Suprapubic skin (tissue), 4 donors: ENCODE measurements at places on chromosomes 4 and X. TPM values are rescaled to one million over a fixed set of nuclear protein-coding genes. Genes with fewer than 3 reads are reported as not detected.
A peak's percentile ranks its signal among the peaks of the same experiment; 100 is the strongest.

DNA sequence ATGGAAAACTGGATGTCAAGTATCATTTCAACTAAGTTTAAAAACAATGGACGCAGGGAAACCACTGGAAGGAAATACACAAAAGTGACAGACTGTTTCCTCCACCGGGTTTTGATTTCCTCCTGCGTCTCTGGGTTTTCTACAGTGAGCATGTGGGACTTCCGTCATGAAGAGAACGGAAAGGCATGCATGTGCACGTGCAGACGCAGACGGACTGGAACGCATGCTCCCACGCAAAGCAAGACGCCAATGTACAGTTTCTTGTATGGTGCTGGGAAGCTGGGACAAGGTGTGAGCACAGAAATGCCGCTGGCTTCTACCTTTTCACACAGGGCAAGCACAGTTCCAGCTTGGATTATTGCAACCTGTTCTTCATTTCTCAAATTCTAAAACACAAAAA, 30.3 kb upstream of the C4orf50 start:
- no peak overlapping the region for H3K27ac ChIP-seq
- H3K4me1 ChIP-seq, result no peaks in the 10 kb centered on the region
- peaks cover 46% of the 10 kb centered on the region for H3K27me3 ChIP-seq
- DNase-seq, result no peak

- no peaks in the 10 kb centered on the region for H3K4me1 ChIP-seq
- no peaks in the 10 kb centered on the region for H3K36me3 ChIP-seq
- H3K27ac ChIP-seq, result no peak overlapping the region
- H3K4me3 ChIP-seq, result no peak overlapping the region
- no peaks in the 10 kb centered on the region for H3K27me3 ChIP-seq
- no peak for DNase-seq
These were observed 3.8 kb upstream of the TRIML2 start for GRCh38 chr4:188113156-188113555.

NKX1-1 gene
- total RNA-seq, result not detected

DNA sequence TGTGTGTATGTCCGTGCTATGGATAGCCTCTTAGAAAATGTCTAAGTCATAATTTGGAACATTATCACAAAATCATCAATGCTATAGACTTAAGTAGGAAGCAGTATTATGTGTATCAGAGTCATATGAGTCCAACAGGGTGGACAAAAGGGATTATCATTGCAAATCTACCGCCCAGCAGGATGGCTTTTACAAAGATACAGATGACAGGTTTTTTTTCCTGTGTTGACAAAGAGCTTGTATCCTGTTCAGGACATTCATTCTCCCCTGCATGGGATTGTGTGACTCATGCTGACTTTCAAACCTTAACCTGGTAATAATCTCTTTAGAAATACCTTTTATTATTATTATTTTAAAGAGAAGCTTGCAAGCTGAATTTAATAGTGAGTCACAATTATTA, 310.3 kb upstream of the GNPDA2 start:
- no peaks in the 10 kb centered on the region for H3K36me3 ChIP-seq
- H3K4me3 ChIP-seq, result no peak overlapping the region
- no peaks in the 10 kb centered on the region for H3K4me1 ChIP-seq
- H3K27me3 ChIP-seq, result no peaks in the 10 kb centered on the region
- H3K27ac ChIP-seq, result no peak overlapping the region

MAGEB10 gene
- not detected for total RNA-seq

GRCh38 chr4:182923796-182924340, 6.7 kb upstream of the DCTD start:
- H3K36me3 ChIP-seq, result no peaks in the 10 kb centered on the region
- H3K27me3 ChIP-seq, result peaks cover 3% of the 10 kb centered on the region
- H3K4me3 ChIP-seq, result no peak overlapping the region

UGT2A1 gene
- total RNA-seq, result 2.4 TPM

PDLIM3 gene
- total RNA-seq, result 19.8 TPM

TLR8 gene
- total RNA-seq, result 0.17 TPM

- no peaks in the 10 kb centered on the region for H3K4me1 ChIP-seq
- H3K27ac ChIP-seq, result no peak within 1 kb of the TSS
- no peak for DNase-seq
- no peaks in the 10 kb centered on the region for H3K27me3 ChIP-seq
- no peaks in the 10 kb centered on the region for H3K36me3 ChIP-seq
- H3K4me3 ChIP-seq, result no peak within 1 kb of the TSS
These were observed at the start of gene AFM for GRCh38 chr4:73481358-73481757. AFM (plus strand) TSS chr4:73481745; CDS start chr4:73481776, 31 bp downstream.

- H3K36me3 ChIP-seq, result no peaks in the 10 kb centered on the region
- no peaks in the 10 kb centered on the region for H3K27me3 ChIP-seq
- H3K4me3 ChIP-seq, result no peak overlapping the region
- H3K27ac ChIP-seq, result peak overlapping the region; percentile 75
- DNase-seq, result no peak
These were observed 206.3 kb downstream of the CBR4 start for GRCh38 chr4:168803732-168804131.

CYLC1 gene
- total RNA-seq, result not detected

F9 gene
- not detected for total RNA-seq

MTMR8 gene
- total RNA-seq, result 1.1 TPM

SPOCK3 gene
- total RNA-seq, result not detected

- no peaks in the 10 kb centered on the region for H3K36me3 ChIP-seq
- H3K4me1 ChIP-seq, result no peaks in the 10 kb centered on the region
- no peaks in the 10 kb centered on the region for H3K27me3 ChIP-seq
- no peak for DNase-seq
- no peak overlapping the region for H3K27ac ChIP-seq
These were observed 84.4 kb upstream of the FAT1 start for GRCh38 chr4:186807808-186808629.

CORIN gene
- 6.1 TPM for total RNA-seq

DNA sequence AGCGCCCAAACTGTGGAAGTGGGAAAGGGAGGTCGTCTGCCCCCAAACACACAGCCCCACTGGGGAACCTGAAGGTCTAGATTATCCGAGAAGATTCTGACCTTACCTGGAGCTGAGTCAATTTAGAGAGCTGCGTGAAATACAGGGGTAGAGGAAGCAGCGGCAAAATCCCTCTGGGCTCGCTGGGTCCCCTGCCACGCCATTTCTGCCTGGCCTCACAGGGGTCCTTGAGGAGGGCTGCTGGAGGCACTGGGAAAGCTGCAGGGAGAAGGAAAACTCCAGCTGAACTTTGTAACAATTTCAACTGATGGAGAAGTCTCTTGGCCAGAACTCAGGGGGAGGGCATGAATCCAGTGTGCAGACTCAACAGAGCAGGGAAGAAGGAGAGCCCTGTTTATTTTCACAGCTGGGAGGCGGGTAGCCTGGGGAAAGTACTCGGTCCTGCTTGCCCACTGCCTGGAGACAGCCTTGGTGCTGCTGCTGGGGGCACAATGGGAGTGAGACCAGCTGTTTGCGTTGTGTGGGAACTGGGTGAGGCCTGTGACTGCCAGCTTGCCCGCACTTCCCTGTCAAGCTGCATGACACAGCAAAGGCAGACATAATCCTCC, 93.2 kb upstream of the MAPK10 start:
- H3K4me3 ChIP-seq, result peak overlapping the region; percentile 5
- DNase-seq, result no peak
- no peaks in the 10 kb centered on the region for H3K27me3 ChIP-seq
- H3K27ac ChIP-seq, result peak overlapping the region; percentile 29
- H3K36me3 ChIP-seq, result no peaks in the 10 kb centered on the region

MSANTD1 gene
- not detected for total RNA-seq

- H3K27ac ChIP-seq, result no peak overlapping the region
- no peaks in the 10 kb centered on the region for H3K36me3 ChIP-seq
- H3K4me3 ChIP-seq, result no peak overlapping the region
- DNase-seq, result no peak
- no peaks in the 10 kb centered on the region for H3K4me1 ChIP-seq
- no peaks in the 10 kb centered on the region for H3K27me3 ChIP-seq
These were observed 1408.4 kb downstream of the PCDH7 start for GRCh38 chr4:32128549-32128948.

FMR1NB gene
- not detected for total RNA-seq

- no peaks in the 10 kb centered on the region for H3K36me3 ChIP-seq
- H3K4me3 ChIP-seq, result no peak overlapping the region
- DNase-seq, result no peak
- H3K4me1 ChIP-seq, result no peaks in the 10 kb centered on the region
- no peak overlapping the region for H3K27ac ChIP-seq
These were observed 187.4 kb downstream of the TEX13C start for GRCh38 chrX:125507119-125507518.

GPRASP1 gene
- total RNA-seq, result 1.9 TPM

GRCh38 chrX:10173331-10173900, 16.6 kb downstream of the CLCN4 start:
- no peaks in the 10 kb centered on the region for H3K27me3 ChIP-seq
- H3K4me3 ChIP-seq, result peak overlapping the region; percentile 22
- H3K36me3 ChIP-seq, result no peaks in the 10 kb centered on the region

LANCL3 gene
- 1.8 TPM for total RNA-seq

OCRL gene
- 15.1 TPM for total RNA-seq

DNA sequence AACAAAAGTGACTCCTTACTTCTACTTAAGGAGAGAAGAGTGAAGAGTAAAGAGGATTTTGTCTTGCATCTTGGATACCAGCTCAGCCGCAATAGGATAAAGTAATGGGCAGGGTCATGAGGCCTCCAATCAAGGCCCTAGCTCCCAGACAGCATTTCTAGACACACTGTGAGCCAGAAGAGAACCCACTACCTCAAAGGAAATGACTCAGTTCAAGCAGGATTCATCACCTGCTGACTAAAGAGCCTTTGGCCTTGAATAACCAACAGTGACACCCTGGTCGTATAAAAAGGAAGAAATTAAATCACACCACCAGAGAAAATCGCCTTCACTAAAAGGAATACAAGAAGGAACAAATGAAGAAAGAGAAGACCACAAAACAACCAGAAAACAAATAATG, 416.1 kb downstream of the PCDH18 start:
- H3K4me3 ChIP-seq, result no peak overlapping the region
- no peaks in the 10 kb centered on the region for H3K4me1 ChIP-seq
- DNase-seq, result no peak
- no peaks in the 10 kb centered on the region for H3K27me3 ChIP-seq
- no peak overlapping the region for H3K27ac ChIP-seq
